ENCODE measurements at places on chromosomes 16 and 17. TPM values are rescaled to one million over a fixed set of nuclear protein-coding genes. Genes with fewer than 3 reads are reported as not detected.

- DNase-seq: no peak
Observed at GRCh38 chr16:8885674-8886592, 3.8 kb downstream of the LITAFD start.

DNA sequence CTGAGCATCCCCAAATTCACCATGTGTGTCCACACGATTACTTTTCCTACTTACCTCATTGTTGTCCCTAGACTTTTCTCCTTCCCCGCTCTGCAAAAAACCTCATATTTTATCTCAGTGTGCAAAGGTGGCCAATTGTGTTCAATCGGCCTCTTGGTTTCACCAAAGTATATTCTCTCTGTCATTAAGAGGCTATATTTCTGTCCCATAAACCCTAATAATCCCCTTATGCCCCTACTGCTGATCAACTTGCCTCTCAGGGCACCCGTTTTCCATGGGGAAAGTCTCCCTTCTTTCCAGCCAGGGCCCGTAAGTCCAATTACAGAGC lies 11.6 kb downstream of the CES2 start:
- no peak for DNase-seq

GRCh38 chr16:54886078-54886477 lies 44.6 kb upstream of the IRX5 start:
- no peak for DNase-seq

- no peak for DNase-seq
Observed at GRCh38 chr17:57531078-57531477, 214.0 kb downstream of the CCDC182 start.

DNA sequence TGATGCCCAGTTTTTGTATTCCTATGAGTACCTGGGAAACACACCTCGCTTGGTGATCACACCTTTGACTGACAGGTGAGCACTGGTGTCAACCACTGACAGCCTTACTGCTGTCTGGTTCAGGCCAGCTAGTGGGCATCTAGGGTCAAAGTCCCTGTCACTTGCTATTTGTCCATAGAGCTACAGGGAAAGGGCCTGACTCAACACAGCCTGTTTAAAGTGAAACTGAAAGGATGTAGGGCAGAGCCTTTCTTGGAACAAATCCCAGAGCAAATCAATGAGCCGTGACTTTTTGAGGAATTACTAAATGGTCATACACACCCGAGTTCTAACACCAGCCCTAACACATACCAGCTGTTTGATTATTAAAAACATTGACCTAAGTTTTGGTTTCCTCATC lies 106.8 kb downstream of the DNAH9 start:
- no peak for DNase-seq

GRCh38 chr17:2094891-2095535 lies 40.1 kb downstream of the HIC1 start:
- peak; percentile 92 for DNase-seq

GRCh38 chr16:62225675-62226074 lies 189.4 kb upstream of the CDH8 start:
- no peak for DNase-seq

- DNase-seq: no peak
Observed at GRCh38 chr17:51745993-51746392, 412.5 kb downstream of the CA10 start.

DNA sequence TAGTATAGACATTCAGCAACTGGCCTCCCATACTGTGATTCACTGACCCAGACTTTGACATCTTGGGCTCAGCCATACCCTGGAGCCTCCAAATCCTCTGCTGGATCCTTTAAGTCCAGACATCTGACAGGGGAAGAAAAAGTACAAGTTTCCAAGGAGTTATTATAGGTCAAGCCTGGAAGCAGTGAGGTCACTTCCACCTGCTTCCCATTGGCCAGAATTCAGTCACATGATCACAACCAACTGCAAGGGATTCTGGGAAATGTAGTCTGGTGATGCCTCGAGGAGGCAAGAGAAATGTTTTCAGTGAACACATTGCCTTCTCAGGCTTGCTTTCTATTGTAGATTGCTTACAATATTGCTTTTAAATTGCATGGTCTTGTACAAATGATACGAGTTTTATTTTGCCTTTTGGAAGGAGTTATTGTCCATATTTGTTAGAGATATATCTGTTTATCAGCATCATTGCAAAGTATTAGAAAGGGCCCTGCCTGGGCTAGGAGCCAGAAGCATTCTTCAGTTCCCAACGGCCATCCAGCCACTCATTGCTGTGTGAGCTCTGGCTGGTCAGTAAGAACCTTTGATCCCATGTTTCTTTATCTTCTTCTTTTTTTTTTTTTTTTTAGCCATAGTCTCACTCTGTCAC lies 696.9 kb downstream of the WWOX start:
- DNase-seq: no peak

DNA sequence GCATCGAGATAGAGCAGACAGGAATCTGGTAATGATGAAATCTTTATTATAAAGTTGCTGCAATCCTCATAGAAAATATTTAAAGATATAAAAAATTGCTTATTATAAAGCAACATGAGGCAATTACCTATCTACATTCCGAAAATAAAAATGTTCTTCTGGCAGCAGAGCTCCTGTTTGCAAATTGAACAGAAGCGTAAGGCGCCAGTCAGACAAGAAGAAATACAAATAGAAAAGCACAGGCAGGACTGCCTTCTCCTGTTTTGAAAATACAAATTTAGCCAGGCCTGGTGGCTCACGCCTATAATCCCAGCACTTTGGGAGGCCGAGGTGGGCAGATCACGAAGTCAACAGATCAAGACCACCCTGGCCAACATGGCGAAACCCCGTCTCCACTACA lies 95.6 kb downstream of the CDYL2 start:
- DNase-seq: peak; percentile 41

DNA sequence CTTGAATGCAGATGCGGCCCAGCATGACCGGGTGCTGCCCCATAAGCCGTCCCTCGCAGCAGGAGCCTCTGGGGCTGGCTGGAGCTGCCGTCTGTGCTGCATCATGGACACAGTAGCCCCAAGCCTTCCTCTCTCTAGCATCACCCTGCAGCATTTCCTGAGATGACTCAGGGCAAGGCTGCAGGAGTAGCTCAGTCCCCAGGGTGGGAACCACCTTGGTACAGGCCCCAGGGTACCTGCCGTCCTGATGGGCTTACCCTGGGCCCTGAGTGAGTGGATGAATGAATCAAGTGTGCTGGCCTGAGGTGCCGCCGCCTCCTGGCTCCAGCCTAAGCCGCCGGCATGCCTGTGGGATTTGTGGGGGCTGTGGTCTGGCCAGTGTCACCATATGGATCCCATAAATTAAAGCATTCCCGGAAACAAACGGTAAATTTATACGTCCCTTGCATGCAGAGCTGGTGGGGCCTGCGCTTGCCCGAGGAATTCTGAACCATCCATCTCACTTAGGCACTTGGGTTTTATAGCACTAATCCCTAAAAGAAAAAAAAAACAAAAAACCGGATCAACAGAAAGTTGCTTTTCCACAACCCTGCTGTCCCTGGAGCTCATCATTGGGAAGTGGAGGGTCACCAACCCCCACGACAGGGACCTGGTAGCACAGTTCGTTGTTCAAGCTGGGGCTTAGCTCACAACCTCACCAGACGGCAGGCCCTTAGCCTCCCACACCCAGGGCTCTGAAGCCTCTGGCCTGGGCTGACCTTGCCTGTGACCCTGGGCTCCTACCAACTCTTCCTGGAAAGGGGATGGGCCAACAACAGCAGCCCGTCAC lies 242.6 kb upstream of the CIBAR2 start:
- no peak for DNase-seq

DNA sequence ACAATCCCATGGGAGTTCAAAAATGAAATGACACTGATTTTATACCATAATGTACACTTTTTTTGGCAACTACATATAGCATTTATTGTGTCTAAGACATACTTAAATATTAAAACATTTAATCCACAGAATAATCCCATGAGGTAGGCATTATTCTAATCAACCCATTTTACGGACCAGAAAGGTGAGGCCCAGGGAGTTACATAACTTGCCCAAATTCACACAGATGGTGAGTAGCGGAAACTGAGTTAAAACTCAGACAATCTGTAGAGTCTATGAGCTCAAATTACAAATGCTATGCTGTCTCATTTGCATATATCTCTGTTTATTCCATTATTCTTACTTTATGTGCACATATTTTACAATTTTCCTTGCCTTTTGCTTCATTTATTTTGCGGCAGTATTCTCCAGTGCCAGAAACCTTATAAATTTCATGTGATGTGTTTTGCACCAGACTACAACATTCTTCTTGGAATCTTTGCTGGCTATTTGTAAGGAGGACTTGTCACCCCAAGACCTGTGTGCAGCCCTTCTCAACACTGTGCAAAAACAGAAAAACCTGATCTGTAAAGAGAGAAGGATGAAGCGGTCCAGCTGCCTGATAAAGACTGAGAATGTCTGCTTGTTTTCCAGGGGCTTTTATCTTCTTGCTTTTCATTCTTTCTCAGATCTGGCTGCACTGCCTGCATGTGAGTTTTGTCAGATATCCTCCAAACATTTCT lies 2.3 kb upstream of the ABCA9 start:
- no peak for DNase-seq

DNA sequence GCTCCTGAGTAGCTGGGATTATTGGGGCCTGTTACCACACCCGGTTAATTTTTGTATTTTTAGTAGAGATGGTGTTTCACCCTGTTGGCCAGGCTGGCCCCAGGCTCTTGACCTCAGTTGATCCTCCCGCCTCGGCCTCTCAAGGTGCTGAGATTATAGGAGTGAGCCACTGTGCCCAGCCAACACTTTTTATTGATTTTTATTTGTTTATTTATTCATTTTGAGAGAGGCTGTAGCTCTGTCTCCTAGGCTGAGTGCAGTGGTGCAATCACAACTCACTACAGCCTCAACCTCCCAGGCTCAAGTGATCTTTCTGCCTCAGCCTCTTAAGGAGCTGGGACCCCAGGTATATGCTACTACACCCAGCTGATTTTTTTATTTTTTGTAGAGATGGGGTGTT lies 54.7 kb downstream of the TNRC6A start:
- DNase-seq: no peak

- no peak for DNase-seq
Observed at GRCh38 chr16:75841517-75841916, 115.2 kb upstream of the CPHXL start.

- no peak for DNase-seq
Observed at GRCh38 chr16:67399218-67399733, 6.0 kb upstream of the TPPP3 start.

ALOXE3 gene
- 2.4 TPM for total RNA-seq

RAB11FIP4 gene
- total RNA-seq: 30.8 TPM

ADAMTS18 gene
- total RNA-seq: not detected

PLCD3 gene
- total RNA-seq: 34.7 TPM

KRTAP4-4 gene
- total RNA-seq: not detected

GLIS2 gene
- total RNA-seq: 10.5 TPM

RGS9 gene
- 7.9 TPM for total RNA-seq

IL34 gene
- total RNA-seq: 2.9 TPM
